AML-193 (cell line): ENCODE measurements at places on chromosomes 2 and 18.

DNA sequence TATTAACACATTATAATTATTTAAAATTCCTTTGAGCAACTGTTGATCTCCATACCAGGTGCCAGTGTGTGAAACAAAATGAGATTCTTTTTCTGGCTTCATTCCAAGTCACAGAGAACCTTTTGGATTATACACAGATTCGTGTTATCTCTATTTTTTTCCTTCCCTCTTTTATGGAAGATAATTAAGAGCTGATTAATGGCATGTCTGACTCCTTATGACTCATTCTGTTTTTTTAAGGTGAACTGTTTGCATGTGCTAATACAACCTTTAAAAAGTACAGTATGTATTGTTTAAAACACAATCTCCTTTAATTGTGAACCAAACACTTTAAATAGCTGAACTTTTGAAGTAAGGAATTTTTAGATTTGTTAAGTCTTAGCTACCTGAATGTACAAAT, 39.3 kb downstream of the PELI1 start:
- no peak for DNase-seq

DNA sequence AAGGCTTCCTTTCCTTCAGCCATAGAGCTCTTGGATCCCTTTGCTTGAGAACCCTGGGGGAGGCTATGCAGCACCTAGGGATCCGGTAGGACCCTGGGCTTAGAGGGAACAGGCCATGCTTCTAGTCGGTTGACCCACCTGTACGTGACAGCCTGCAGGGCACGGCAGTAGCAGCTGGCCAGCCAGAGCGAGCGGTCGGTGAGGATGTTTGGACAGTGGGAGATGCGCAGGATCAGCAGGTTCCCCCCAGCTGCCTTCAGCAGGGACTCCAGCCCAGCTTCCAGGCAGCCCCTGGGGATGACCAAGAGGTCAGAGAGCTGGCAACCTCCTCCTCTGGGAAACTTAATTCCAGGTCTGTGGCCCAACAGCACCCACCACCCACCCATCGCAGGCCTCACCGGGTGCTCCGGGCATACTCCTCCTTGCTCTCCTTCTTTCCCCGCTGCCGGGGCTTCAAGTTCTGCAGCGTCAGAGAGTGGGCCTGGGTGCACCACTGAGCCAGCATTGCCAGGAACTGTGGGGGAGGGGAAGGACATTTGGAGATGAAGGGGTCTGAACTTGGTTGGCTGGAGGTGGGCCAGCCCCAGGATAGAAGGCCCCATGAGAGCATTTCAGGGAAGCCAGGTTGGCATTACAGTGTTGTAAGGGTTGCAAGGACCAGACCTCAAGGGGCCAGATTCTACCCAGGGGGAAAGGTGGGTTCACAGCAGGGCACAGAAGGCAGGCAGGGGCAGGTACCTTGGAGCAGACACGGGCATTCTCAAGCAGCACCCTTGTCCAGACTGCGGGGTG, 20.5 kb downstream of the FBXO41 start:
- no peak for DNase-seq

- no peak for DNase-seq
These were observed 57.2 kb upstream of the SPOPL start for GRCh38 chr2:138444411-138444810.

DNA sequence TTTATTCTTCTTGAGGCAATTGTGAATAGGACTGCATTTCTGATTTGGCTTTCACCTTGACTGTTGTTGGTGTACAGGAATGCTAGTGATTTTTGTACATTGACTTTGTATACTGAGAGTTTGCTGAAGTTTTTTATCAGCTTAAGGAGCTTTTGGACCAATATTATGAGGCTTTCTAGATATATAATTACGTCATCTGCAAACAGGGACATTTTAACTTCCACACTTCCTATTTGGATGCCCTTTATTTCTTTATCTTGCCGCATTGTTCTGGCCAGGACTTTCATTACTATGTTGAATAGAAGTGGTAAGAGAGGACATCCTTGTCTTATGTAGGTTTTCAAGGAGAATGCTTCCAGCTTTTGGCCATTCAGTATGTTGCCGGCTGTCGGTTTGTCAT, 425.4 kb upstream of the CHAC2 start:
- no peak for DNase-seq

- DNase-seq, result no peak
These were observed 7.1 kb downstream of the RNF144A start for GRCh38 chr2:6924101-6924923.

DNA sequence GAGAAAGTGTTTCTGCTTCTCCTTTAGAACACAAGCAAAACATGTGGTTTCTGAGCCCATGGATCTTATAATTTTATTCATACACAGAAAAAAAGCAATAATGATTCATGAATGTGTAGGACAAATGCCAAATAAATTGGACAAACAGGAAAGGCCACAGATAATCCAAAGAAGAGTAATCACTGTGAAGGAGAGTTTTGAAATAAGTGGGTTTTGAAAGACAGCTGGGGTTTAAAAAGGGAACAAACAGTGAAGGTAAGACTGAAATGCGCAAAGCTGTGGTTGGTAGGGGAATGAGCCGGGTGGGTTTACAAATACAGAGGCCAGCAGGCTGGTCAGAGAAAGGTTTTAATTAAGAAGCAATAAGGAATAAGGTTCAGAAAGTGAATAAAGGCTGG, 50.0 kb upstream of the MBOAT2 start:
- DNase-seq, result no peak

- no peak for DNase-seq
These were observed 9.5 kb downstream of the HK2 start for GRCh38 chr2:74843433-74843832.
